Activated CD4-positive, CD25-positive, alpha-beta regulatory T cell treated with anti-CD3 and anti-CD28 coated beads, Interleukin-2, amount 50 U/mL, for 16 hours (primary cell): ENCODE measurements at places on chromosomes 5 and 9.

- no peak for DNase-seq
Measured at GRCh38 chr9:95870352-95870751, 5.1 kb upstream of the ERCC6L2 start.

- DNase-seq, result no peak
Measured at GRCh38 chr5:112061666-112062065, 304.7 kb upstream of the NREP start.

GRCh38 chr5:111530298-111530740, 18.0 kb upstream of the STARD4 start:
- DNase-seq, result peak; percentile 41

DNA sequence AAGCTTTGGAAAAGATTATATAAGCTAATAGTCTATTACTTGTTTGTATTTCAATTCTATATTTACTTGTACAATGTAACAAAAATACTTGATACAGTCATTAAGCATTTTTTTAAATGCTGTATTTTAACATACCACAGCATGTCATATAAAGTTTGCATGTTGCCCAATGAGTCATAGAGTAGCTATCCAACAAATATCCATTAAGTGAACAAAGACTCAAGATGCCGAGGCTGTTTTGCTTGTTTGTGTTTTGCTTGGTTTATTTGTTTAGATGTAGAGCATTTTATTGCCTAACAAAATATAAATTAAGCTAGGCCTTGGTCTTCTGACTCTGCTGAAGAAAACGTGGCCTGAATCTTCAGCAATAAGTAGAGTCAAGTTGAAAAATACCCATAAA, 1584.3 kb upstream of the NUDT12 start:
- DNase-seq, result no peak

DNA sequence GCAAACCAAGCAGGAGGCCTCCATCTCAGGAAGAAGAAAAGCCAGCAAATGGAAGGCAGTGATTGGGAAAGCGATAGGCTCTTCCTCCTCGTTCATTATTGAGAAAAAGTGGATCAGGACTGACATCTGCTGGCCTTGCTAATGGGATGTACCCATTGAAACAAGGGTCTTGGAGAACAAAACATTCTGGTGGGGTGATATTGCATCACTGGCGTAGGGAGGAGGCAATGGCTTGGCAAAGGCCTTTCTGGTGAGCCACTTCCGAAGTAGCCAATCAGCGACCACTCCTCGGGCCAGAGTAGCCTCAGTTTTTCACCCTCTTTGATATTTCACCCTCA, 86.7 kb upstream of the NFIB start:
- DNase-seq, result no peak

DNA sequence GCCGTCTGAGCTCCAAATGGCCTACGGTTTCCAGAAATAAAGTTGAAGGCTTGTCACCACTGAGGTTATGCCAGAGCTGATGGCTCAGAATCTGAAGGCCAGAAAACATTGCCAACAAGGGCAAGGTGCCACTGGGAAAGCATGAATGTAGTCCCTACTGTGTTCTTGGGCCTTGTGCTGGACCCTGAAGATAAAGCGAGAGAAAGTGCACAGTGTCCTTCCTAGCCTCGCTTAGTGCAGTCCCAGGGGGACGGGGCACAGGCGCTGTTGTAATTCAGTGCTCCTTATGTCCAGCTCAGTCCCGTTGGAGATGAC, 84.5 kb downstream of the NDFIP1 start:
- no peak for DNase-seq

GRCh38 chr9:87211669-87212068, 264.4 kb upstream of the GAS1 start:
- no peak for DNase-seq

GRCh38 chr9:127844821-127845359, 9.6 kb downstream of the ENG start:
- no peak for DNase-seq

GRCh38 chr9:17783227-17783626, 204.4 kb downstream of the SH3GL2 start:
- DNase-seq, result no peak

DNA sequence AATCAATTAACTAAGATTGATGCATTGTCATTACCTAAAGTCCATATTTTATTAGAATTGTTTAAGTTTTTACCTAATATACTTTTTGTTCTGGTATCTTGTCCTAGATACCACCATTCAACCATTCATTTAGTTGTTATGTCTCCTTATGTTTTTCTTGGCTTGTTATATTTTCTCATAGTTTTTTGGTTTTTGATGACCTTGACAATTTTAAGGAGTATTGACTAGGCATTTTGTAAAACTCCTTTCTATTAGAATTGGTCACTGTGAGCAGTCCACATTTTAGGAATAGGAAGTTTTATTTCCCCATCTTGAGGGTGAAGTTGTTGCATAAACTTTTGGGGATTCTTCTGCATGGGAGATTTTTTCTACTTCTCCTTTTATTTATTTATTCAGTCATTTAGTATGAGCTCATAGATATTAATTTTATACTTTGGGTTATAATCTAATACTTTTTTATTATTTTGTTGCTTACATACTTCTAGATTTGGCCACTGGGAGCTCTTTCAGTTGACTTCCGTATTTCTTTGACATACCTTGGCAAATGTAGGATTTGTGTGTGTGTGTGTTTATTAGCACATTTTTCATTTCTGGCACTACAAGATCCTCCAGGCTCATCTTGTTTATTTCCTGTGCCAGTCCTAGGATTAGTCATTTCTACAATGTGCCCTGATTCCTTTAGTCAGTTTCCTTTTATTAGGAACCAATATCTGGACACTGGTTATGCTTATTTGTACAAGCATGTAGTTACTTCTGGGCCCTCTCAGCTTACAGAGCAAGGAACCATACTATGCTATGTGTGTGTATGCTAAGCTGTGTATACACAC, 134.9 kb upstream of the CDKN2B start:
- DNase-seq, result no peak

- no peak for DNase-seq
Measured at GRCh38 chr9:95942016-95942415, 66.5 kb downstream of the ERCC6L2 start.

DNA sequence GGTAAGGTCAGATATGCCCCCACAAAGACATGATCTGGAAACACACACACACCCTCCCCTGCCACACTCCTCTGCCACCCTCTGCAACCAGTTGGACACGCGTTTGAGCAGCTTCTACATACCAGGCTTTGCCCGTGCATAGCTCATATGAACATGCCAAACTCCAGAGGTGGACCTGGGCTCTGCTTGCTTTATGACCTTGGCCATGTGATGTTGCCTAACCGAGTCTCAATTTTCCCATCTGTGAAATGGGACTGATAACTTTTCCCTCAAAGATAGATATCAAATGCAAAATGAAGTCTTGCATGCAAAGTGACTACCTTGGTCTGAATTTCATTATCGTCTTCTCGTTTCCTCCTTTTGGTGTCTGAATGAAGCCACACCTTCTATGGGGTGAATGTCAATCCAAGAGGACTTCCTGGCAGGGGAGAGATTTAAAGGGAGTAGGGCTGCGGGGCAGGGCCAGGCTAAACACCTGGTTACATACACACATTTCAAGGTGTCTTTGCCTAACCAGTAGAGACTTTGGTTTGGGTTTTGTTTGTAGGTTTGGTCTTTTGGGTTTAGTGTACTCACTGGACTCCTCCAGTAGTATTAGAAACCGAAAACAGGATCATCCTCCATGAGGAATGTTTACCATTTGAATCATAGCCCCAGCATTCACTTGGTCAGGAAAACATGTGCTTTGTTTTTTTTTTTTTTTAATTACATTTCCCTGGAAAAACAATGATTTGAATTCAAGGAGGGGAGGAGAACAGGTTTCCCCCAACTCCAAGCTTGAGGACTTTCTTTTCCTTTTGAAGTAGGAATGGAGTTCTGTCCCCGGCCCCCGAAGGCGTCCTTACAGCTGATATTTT, 63.2 kb downstream of the COL27A1 start:
- DNase-seq, result no peak

GRCh38 chr9:97412626-97413385, 910 bp downstream of the TDRD7 start:
- DNase-seq, result no peak

- no peak for DNase-seq
Measured at GRCh38 chr5:43203373-43203772, 11.3 kb downstream of the NIM1K start.

- DNase-seq, result no peak
Measured at GRCh38 chr5:120552638-120553037, 88.5 kb downstream of the PRR16 start.

GRCh38 chr5:80177236-80177635, 78.6 kb downstream of the SERINC5 start:
- DNase-seq, result no peak

- DNase-seq, result no peak
Measured at GRCh38 chr5:19018822-19019221, 969.2 kb downstream of the CDH18 start.

DNA sequence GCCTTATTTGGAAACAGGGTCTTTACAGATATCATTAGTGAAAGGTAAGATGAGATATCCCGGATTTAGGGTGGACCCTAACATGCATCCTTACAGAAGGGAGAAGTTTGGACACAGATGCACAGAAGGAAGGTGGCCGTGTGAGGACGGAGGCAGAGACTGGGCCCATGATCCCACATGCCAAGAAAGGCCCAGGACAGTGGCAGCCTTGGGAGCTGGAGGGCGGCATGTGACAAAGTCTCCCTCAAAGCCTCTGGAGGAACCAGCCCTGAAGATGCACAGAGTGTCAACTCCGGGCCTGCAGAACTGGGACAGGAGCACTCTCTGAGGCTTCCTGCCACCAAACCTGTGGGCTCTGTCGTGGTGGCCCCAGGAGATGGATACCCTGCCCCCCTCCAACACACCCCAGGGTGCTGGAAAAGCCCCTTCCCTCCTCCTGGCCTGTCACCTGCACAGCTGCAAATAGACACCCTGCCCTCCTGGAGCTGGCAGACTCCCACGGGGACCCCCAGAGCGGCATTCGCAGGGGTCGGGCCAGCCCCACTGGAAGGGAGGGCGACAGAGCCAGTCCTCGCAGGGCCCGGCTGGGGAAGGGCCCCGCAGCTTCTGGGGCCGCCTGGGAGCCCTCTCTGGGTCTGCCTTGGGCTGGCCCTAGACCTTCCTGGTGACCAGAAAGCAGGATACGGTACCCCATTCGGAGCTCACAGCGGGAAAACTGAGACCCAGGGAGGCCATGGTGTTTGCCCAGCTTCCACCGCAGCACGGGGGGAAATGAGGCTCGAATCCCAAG, 7.9 kb downstream of the NACC2 start:
- DNase-seq, result no peak

DNA sequence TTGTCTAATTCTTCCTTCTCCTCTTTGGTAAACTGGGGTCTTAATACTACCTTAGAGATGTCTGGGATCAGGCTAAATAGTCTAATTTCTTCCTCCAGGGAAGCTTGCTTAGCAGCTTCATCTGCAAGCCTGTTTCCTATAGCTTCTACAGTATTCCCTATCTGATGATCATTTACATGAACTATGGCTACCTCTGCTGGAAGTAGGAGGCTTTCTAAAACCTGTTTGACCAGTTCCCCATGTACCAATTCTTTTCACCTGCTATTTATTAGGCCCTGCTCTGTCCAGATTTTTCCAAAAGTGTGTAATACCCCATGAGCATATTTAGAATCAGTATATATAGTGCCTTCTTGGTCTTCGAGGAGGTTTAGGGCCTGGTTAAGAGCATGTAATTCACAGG, 619.8 kb downstream of the HINT1 start:
- DNase-seq, result no peak
